AG10803 (cell line): ENCODE measurements at places on chromosomes 4 and X.

GRCh38 chr4:116736756-116737155 lies 348.6 kb downstream of the TRAM1L1 start:
- DNase-seq = no peak

- DNase-seq = no peak
Measured at GRCh38 chr4:142595222-142595871, 250.8 kb downstream of the INPP4B start.

- no peak for DNase-seq
Measured at GRCh38 chr4:11397146-11397545, 31.5 kb downstream of the HS3ST1 start.

GRCh38 chrX:24463077-24463476 lies 2.0 kb upstream of the PDK3 start:
- no peak for DNase-seq

- DNase-seq = no peak
Measured at GRCh38 chr4:65383589-65384305, 286.5 kb downstream of the EPHA5 start.

DNA sequence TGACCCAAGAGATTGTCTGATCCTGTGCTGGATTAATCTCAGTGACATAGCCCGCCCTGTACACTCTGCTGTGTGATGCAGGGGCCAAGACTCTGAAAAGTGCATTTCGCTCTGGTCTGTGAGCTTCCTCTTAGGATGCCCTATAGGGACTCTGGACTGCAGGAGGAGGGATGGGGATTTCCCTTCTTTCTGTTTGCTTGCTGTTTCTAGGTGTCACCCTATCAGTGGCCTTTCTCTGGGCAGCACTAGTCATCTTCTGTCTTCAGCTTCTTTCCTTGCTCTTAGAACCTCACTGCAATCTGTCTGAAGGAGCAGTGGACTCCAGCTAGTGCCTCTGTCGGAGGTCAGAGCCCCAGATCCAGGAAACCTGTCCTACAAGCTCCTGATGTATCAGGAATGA lies 34.5 kb upstream of the SCRG1 start:
- DNase-seq = no peak

DNA sequence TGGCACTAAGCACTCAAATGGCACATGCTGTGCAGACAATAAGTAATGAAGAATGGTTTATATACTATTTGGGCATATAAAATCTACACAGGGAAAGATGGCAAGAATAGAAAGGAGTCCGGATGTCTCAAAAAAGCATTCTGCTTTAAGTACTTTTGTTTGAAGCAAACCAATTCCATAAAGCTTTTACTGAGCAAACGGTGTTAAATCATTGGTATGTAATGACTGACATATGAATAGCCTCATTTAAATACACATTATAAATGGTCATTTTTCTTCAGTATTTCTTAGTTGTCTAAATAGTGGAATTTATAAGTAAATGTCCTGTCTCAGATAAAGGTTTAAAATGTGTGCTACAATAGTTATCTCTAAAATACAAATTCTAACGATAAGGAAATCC lies 6.0 kb downstream of the FBXO8 start:
- DNase-seq = no peak

GRCh38 chr4:89009761-89010369 lies 47.1 kb downstream of the FAM13A start:
- no peak for DNase-seq

GRCh38 chrX:123330229-123330942 lies 146.3 kb downstream of the GRIA3 start:
- DNase-seq = no peak

GRCh38 chr4:151517896-151518295 lies 108.9 kb downstream of the FHIP1A start:
- no peak for DNase-seq

- no peak for DNase-seq
Measured at GRCh38 chrX:39399387-39399786, 598.1 kb downstream of the MID1IP1 start.

DNA sequence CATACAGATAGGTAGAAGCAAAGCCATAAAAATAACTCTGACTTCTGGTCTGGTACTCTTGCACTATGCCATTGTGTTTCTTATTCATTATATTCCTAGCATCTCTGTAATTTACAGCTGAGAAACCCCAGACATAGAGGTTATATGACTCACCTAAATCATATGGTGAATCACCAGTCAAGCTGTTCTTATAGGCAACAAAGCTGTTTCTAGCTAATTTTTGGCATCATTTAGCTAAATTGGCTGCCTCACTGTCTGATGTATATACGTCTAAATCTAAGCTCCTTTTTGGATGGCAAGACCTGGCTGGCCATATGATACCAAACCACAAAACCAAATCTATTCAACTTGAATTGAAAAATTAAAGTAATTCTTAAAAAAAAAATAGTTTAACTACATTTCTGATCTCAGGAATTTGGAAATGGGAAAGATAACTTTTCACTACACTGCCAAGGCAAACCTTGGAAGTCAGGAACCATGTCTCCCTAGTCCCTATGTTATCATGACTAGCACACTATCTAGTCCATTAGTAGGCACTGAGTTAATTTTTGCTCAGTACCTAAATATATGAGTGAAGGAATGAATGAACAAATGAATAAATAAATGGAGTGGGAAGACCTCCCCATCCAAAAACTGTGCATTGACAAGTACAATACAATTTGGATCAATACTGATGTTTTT lies 41.3 kb upstream of the STAG2 start:
- DNase-seq = peak; percentile 65
